ENCODE measurements at places on chromosomes 4 and X.

DNA sequence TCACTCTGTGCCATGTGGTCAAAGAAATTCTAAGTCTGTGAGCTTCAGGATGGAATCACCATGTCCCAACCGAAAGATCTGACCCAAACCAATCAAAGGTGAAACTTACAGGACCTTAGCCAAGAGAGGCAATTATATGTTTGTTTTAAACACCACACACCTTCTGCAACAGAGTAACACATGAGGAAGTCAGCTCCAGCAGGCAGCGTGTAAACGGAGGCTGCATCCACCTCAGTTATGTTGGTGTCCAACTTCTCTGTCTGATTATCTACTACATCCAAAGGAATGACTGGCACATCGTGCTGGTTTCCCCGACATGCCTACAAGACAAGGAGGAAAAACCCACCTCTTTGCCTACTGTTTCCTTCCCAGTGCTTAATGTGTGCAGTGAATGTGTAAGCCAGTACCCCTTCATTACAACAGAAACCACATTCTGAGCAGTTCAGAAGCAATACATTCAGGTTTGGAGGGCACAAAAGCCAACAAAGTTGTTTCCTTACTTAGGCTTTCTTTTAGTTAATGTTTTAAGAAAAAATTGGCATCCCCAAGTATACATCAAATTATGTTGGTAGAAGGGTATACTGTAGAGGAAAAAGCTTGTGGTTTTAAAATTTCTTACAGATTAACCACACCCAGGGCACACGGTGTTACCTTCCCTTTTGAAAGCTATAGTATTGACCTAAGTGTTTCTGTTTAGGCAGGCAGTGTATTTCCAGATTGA, 12.4 kb downstream of the CASP6 start:
- no peak for DNase-seq

- DNase-seq, result peak; percentile 92
Measured at GRCh38 chrX:23271026-23271425, 63.6 kb upstream of the PTCHD1 start.

- no peak for DNase-seq
Measured at GRCh38 chr4:118326585-118326984, 26.2 kb downstream of the PRSS12 start.

- DNase-seq, result no peak
Measured at GRCh38 chr4:70830054-70830453, 9.6 kb downstream of the GRSF1 start.

DNA sequence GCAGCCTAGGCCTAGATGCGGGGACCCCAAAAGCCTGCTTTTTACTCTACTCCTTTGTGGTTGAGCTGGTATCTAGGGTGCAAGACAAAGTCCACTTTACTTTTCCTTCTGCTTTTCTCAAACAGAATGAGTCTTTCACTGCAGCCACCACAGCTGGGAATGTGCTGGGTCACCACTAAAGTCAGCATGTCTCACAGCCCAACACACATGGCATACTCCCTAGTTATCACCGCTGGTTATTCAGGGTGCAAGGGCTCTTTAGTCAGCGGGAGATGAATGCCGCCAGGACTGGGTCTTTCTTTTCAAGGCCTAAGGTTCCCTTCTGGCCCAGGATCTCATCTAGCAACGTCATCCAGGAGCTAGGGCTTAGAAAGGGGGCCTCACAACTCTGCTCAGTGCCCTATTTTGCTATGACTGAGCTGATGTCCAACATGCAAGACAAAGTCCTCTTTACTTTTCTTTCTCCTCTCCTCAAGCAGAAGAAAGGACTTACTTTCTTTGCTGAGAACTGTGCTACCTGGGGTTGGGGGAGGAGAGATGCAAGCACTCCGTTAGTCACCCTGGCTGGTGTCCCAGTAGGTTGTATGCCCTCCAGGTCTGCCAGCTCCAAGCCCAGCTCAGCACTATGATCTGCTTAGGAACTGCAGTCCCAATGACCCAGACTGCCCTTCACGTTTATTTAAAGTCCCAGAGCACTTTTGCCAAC, 22.9 kb upstream of the STPG2 start:
- peak; percentile 95 for DNase-seq

- no peak for DNase-seq
Measured at GRCh38 chrX:13697455-13697854, 8.5 kb downstream of the RAB9A start.

DNA sequence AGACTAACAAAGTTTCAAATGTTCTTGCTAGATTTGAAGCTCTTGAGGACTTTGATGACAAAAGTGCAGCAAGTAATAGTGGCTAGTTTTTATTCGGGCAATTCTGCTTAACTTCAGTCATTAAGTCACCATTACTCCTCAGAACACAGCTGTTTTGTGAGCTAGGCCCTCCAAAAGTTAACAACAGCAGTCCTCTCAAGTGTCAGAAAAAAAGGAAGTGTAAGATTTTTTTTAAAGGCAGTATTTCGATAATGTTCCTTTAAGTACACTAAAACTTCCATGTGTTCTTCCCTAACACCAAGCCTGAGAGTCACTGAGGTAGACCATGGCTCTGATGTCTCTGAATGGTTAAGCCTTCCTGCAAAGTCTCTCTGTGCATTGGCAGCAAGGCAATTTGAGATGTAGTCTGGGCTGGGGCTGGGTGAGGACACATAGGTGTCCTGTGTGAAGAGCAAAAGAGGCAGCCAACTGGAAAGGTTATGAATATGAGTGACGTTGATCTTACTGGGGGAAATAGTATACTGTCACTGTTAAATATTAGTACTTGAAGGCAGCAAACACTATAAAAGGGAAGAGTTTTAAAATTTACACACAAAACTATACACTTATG, 174.0 kb upstream of the MAP3K15 start:
- DNase-seq, result no peak

GRCh38 chr4:113560579-113560978, 201.0 kb downstream of the CAMK2D start:
- no peak for DNase-seq

DNA sequence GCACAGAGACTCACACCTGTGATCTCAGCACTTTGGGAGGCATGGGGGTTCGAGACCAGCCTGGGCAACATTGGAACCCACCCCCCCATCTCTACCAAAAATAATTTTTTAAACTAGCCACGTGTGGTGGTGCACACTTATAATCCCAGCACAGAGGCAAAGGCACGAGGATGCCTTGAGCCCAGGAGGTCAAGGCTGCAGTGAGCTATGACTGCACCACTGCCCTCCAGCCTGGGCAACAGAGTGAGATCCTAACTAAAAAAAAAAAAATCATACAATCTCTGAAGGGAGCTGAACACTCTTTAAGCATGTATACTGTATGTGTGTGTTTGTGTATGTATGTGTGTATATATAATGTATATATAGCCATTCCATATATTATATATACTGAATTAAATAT, 2.5 kb upstream of the PRKX start:
- DNase-seq, result no peak

GRCh38 chr4:144703494-144703893, 57.5 kb downstream of the HHIP start:
- no peak for DNase-seq

GRCh38 chr4:110634350-110635162, 11.7 kb upstream of the PITX2 start:
- DNase-seq, result no peak

GRCh38 chr4:125131891-125132680, 182.7 kb upstream of the FAT4 start:
- no peak for DNase-seq

- DNase-seq, result peak; percentile 56
Measured at GRCh38 chrX:22652596-22652995, 347.2 kb upstream of the DDX53 start.

DNA sequence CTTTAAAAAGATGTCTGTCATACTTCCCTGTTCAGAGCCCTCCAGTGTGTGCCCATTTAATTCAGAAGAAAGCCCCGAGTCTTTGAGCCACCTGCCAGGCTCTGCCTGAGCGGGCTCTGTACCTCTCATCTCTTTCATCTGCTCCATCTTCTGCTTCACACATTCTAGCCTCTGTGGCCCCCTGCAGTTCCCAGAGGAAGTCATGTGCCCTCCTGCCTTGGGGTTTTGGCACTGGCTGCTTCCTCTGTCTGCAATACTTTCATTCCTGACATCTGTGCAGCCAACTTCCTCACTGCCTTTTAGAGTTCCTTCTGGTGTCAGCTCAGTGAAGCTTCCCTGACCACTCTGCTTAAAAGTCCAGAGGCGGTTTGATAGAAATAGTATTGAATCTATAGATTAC, 6.2 kb upstream of the STK32B start:
- DNase-seq, result no peak

DNA sequence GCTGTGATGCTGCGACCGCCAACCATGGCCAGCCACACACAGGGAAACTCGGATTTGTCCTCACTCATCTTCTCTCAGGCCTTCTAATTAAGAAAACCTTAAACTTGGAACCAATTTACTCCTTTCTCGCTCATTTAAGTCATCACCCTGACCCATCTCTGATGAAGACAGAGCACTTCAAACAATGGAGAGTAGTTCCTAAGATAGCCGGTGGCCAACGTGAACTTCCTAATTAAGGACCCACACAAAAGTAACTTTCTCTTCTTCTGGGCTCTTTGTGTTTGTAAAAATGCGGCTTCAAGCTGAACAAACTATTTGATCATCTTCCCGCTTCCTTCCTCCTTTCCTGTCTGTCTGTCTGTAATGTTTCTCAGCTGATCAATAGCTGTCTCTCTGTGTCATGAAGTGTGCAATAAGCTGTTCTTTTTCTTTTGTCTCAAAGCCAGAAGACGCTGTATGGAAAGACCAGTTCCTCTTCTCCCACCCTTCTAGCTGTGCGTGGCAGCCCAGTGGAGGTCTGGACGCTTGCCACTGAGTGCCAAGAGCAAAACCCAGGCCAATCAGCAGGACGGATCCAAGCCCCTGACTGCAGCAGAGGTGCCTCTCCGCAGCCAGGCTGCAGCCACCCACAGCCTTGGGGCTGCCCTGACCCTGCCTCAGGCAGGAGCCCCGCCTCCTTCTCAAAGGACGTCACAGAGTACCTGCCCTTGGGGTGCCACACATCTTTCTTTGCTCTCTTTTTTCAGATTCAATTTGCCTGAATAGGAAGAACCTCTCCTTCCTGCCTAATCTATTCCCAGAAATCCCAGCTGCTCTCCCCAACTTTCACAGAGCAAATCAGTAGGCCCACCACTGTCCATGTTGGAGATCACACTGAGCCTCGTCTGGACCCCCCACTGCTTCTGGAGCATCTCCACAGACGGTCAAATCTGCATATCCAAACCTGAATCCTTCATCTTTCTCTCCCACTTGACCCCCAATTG, 59.3 kb downstream of the MAML3 start:
- no peak for DNase-seq

- DNase-seq, result peak; percentile 9
Measured at GRCh38 chrX:47483306-47484268, 565 bp upstream of the ZNF41 start.

GRCh38 chr4:54657551-54658251, at the start of gene KIT:
Gene KIT (plus strand): TSS chr4:54657957. CDS start chr4:54658015, 58 bp downstream.
- DNase-seq, result no peak

GRCh38 chrX:121457096-121457495, 409.7 kb downstream of the GLUD2 start:
- no peak for DNase-seq

GRCh38 chr4:166165829-166166420, 292.9 kb downstream of the TLL1 start:
- DNase-seq, result peak; percentile 81

- DNase-seq, result no peak
Measured at GRCh38 chr4:173782660-173783059, 252.6 kb upstream of the HAND2 start.

- no peak for DNase-seq
Measured at GRCh38 chr4:13905543-13905942, 278.0 kb upstream of the BOD1L1 start.

DNA sequence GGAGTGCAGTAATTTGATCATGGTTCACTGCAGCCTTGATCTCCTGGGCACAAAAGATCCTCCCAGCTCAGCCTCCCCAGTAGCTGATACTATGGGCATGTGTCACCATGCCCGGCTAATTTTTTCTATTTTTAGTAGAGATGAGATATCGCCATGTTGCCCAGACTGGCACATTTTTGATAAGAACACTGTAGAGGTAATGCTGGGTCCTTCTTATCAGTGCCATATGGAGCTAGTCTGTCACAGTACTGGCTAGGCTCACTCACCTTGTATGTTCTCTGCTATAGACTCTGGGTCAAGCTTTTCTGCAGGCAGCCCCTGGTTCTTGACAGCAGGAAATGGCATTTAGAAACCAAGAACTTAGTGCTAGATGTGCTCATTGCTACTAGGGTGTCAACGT, 53.9 kb downstream of the BCOR start:
- DNase-seq, result no peak

- peak; percentile 61 for DNase-seq
Measured at GRCh38 chr4:53935780-53936179, 128.6 kb downstream of the CHIC2 start.

DNA sequence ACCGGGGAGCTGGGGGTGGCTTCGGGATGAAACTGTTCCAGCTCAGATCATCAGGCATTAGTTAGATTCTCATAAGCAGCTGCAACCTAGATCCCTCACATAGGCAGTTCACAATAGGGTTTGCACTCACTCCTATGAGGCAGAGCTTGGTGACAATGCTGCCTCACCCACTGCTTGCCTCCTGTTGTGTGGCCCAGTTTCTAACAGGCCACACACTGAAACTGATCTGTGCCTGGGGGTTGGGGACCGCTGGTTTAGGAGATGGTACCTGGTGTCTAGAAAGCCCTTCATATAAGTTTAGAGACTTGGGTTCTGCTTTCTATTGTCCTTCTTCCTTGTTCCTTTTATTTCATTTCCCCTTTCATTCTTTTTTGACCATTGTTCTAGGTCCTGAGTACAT, 234.2 kb downstream of the FRAS1 start:
- DNase-seq, result no peak

GRCh38 chr4:56535915-56536314, 30.3 kb downstream of the ARL9 start:
- no peak for DNase-seq

DNA sequence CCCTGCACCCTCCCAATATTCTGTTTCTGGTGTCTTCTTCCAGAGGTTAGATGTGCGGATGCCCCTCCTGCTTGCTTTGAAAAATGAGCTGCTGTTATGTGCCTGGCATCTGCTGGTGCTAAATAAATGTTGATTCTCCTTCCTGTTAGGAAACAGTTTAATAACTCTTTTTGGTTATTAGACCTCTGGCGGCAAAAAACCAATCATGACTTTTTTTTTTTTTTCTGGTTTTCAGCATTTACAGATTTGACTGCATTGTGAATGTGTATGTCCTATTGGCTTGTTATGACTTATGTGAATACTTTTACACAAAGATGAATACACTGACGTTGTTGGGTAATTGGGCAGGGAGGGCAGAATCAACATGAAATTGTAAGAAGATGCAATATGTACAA, 13.6 kb upstream of the TMEM156 start:
- no peak for DNase-seq

DNA sequence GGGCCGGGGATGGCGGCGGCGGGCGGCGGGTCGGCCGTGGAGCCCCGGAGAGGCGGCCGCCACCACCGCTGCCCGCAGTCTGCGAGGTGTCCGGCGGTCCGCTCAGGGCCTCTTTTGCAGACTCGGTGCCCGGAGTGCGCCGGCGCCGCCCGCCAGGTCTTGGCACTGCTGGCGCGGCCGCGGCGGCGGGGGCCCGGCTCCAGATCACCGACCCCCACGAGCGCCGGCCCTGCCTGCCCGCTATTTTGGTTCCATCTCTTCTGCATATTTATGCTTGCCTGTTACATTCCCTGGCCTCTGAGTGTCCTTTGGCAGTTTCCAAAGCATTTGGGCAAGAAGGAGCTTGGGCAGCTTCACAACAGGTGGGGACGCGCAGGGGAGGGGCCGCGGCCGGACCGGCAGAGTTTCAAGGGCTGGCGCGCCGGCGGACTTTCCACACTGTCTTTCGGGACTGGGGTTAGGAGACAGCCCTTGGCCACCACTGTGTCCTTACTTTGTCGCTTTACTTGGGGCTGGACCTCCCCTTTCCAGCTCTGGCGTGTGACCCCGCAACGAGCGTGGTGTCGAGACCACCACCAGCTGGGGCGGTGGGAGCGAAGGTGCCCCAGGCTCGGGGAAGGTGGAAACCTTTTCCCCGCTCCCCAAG, 668 bp upstream of the TAPT1 start:
- DNase-seq, result no peak
